ENCODE measurements at places on chromosomes 12 and 14.
A peak's percentile ranks its signal among the peaks of the same experiment; 100 is the strongest.

DNA sequence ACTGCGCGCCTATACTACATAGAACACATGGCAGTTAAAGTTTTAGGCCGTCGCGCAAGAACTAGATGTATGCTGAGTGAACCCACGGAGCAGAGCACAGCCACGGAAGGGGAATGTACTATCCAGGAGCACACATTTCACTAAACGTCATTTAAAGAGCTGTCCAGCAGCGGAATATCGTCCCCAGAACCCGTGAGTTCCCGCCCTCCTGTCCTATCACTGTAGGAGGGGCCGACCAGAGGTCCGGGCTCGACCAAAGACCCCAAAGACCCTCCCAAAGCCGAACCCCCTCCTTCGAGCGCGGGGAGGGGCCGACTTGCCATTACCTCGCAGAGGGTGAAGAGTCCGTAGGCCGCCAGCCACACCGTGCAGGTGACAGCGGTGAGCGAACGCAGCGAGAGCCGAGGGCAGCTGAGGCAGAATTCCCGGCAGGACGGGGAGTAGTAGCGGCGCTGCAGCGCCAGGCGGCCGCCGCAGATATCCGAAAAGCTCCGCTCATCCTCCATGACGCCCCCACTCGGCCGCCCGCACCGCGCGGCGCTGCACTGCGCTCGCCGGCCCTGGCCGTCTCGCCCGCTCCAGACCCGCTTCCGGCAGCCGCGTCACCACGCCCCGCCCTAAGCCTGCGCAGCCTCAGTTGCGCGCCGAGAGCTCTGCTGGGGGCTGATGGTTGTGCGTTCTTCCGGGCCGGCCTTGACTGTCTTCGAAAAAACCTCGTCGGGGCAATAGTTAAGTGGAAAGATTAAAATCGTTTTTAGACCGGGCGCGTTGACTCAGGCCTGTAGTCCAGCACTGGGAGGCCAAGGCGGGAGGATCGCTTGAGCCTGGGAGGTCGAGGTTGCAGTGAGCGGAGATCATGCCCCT lies at the start of gene PIGH:
TSS of gene PIGH (minus strand) at position 571 of the 864 bp plus-strand sequence. CDS start at position 506, 65 bp downstream.
- DNase-seq = peak; percentile 92

GRCh38 chr12:53816360-53817020 lies 64.7 kb upstream of the CISTR start:
- no peak for DNase-seq

GRCh38 chr12:125089626-125090025 lies 24.4 kb downstream of the AACS start:
- no peak for DNase-seq

- no peak for DNase-seq
These were observed 32.7 kb upstream of the RNU6-7 start for GRCh38 chr14:32169191-32169590.

DNA sequence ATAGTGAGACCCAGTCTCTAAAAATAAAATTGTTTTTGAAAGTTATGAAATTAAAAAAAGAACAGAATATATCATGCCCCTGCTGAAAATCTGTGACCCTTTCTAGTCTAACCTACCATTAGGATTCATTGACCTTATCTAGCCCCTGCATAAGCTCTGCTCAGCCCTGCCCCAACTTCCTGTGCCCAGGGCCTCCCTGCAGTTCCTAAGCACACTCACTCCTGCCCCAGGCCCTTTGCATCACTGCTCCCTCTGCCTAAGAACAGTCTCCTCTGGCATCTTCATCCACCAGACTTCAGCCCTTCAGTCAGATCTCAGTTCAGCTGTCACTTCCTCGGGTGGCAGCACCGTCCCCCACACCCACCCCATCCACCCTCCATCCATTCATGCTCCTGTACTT lies 55.4 kb downstream of the SCARB1 start:
- DNase-seq = no peak

DNA sequence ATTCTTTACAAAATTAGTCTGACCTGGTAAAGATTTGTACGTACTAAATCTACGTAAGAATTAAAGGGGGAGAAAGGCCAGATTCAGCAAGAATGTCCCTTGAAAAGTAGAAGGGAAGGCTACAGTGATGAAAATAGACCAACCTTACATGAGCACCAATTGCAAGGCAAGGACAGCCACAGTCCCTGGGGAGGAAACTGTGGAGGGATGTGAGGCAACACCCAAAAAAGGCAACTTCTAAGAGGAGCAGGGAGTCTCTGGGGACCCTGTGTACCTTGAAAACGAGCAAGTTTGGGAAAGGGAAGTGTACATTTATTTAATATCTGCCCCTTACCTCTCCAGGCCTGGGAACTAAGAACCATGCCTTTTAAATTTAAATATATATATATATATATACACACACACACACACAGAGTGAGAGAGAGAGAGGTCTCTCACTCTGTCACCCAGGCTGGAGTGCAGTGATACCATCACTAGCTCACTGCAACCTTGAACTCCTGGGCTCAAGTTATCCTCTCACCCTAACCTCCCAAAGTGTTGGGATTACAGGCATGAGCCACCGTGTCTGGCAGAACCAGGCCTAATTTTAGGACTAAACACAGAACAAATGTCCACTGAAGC lies 56.4 kb downstream of the TMCC3 start:
- DNase-seq = no peak

DNA sequence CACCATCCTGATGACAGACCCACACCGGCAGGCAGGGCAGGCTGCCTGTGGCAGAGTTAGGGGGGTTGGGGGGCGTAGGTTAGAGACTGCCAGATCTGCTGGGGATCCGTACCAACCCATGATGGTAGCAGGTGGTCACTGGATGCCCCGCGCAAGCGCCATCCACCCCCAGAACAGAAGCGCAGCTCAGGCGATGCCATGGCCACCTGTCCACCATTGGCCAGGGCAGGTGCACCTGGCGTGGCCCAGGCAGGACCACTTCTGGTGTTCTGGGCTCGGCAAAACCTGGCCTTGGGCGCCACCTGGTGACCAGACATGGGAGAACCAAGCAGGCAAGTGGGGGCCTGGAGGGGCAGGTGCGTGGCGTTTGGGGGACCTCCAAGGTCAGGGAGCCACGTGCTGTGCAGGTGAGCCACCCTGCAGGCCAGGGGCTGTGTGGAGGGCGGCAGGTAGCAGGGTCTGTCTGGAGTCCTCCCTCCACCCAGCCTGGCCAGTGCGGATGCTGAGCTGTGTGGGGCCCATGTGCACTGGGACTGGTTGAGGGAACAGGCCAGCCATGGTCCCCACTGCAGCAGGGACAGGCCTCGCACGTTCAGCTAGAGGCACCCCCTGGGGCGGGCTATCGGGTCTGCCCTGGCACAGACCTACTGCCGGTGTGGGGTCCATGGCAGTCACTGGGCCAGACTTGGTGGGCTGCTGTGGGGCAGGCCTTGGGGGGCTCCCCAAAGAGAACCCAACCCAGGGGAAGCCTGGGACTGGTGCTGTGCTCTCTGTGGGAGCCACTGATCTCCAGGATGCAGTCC lies 15.6 kb downstream of the BAG5 start:
- DNase-seq = peak; percentile 76

- DNase-seq = peak; percentile 64
These were observed at the start of gene GALNT6 for GRCh38 chr12:51391283-51392123. GALNT6 (minus strand) TSS chr12:51391406; CDS start chr12:51379781, 11,625 bp downstream.

DNA sequence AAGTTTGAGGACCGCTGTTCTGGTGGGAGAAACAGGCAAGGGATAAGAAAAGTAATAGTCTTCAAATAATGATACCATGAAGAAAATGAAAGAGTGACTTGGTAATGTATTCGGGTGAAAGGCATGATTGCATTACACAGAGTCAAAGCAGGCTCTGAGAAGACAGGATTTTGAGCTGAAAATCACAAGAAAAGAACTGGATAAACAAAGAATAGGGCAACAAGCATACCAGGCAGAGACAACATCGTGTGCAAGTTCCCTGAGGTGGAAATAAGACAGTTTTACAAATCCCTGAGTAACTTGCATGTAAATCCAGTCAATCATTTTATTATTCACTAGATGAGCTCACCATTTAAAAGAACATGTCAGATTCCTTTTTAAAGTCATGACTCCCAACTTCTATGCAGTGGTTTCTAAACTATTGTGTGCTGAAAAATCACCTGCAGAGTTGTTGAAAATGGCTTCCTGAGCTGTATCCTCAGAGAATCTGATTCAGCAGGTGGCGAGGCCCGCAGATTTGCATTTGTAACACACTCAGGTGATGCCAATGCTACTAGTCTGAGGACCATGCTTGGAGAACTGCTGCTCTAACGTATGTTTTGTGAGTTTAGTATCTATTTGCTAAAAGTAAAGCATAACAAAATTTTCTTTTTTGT lies 133.0 kb upstream of the ABCD2 start:
- no peak for DNase-seq

DNA sequence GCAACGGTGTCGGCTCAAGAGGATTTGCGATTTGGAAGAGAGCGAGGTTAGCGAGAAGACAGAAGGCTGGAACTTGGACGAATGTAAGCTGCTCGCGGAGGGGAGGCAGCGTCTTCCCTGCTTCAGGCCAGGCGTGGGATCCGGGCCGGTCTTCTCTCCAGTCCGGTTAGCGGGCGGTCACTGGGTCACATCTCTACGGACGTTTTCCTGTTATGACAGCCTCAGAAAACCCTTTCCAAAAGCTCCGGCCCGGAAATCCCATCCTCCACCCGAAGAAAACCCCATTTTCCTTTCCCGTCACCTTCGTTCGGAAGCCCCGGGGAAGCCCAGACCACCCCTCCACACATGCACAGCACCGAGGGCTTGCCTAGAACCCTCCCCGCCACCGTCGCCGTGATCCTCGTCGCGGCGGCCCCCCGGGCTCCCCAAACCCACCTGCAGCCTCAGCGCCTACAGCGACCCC lies 268 bp downstream of the NDUFB1 start:
- no peak for DNase-seq

DNA sequence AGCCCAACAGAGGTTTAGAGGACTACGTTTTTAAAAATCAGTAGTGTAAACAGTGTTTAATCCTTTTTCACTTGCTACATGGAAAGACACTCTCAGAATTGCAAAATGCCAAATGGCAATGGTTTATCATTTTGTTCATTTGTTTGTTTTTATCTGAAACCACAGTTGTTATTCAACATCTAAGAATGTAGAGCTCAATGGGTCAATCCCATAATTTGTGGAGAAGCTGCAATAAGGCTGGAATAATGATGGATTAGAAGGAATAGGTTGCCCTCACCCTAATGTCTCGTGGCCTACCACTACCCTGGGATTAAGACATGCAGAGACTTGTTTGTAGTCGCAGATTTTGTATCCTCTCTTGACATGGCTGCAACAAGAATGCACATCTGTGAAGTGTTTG lies 115.7 kb downstream of the LLPH start:
- DNase-seq = no peak

DNA sequence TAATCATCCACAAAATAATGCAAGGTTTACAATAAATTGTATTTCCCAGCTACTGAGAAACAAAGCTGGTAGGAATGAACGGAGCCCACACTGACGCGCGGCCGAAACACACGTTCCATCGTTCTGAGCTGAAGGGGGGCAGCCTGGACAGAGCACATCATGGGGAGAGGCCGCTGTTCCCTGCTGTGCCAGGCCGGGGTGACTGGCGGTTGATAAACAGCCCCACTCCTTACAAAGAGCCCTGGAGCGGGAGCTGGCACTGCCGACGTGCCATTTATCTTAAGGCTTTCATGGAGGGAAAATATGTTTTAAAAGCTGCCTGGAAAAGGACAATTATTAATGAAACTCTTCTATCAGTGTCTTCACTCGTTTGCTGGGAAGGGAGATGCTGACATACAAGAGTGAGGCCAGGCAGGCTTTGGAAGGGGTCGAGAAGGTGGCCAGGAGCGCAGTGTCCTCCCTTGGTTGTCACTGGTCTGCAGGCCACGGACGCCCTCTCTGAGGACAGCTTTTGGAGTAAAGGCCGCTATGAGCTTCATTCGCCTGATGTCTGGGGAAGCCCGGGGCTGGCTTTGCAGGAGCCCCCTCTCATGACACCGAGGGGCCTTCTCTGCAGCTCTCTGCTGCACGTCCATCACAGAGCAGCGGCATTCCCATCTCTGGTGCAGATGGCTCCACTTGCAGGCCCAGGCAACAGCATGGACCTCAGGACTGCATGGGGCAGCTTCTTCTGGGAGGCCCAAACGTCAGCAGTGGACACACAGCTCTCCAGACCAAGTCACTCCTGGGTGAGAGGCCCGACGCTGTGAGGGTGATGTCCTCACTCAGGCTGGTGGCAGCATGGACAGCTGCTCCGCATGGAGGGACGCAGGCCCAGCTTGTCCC lies 355.3 kb upstream of the SFSWAP start:
- DNase-seq = no peak

DNA sequence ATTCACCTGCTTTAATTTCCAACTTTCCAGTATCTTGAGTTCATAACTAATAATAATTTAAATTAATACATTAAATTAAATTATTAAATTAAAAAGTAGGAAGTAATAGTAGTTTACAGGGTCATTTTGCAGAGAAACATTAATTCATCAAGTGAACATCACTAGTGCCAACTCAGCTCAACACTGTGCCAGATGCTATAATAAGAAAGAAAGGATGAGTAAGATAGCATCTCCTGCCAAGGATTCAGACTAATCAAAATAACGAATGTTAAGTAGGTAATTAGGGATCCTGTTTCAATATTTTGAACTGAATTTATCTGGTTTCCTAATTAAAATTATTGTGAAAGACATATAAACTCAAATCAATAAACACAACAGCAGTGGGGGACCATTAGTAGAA lies 596.7 kb downstream of the SLC6A15 start:
- no peak for DNase-seq

DNA sequence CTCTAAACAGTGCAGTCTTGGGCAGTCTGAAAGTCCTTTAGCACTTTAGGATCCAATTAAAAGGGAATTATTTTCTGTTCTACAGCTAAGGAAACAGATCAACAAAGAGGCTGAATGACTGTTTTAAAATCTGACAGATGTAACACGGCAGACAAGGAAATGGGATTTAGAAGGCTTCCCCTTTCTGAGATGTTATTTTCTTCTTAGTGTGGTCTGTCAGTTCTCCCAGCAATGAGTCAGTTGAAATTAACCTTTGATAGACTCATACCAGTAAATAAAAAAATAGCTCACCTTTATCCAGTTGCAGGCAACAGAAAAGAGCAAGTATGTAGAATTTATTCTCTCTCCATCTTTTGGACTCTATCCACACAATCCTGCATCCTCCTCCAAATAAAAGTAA lies 98.1 kb downstream of the NEDD1 start:
- DNase-seq = no peak

GRCh38 chr14:74896400-74896799 lies 14.7 kb downstream of the DLST start:
- DNase-seq = no peak

GRCh38 chr12:89379148-89379838 lies 27.0 kb upstream of the DUSP6 start:
- DNase-seq = no peak

- DNase-seq = no peak
These were observed 37.3 kb downstream of the PRKCH start for GRCh38 chr14:61358554-61359226.
